ENCODE measurements at places on chromosomes 7 and 10.

GRCh38 chr10:96401036-96401435 is 42.2 kb upstream of the OPALIN start:
- peak; percentile 75 for DNase-seq

DNA sequence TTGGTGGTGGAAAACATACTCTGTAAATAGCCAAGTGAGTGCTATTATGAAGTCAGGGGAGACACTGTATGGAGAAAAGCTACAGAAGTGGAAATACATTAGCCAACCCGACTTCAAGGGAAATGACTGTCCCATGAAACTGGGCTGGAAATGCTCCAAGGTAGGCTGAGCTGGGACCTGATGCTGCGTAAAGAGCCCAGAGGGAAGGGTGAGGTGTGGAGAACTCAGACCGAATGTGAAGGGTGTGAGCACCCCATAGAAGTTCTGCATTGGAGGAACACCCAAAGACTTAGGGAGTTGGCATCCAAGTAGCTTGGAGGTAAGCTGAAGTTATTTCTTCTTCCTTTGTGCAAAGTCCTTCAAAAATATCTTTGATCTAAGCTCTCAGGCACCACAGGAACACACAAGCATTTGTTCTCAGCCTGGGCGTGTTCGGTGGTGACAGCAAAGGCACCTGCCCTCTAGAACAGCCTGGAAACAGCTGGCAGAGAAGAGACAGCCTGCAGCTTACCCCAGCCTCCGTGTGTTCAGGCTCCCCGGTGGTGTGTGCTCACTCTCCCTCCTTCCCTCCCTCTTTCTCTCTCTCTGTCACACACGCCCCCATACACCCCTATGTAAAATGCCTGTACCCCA is 19.1 kb upstream of the GJD4 start:
- DNase-seq, result no peak

- no peak for DNase-seq
Measured at GRCh38 chr7:47149971-47150370, 431.9 kb downstream of the TNS3 start.

GRCh38 chr10:88195841-88196240 is 332.4 kb downstream of the PTEN start:
- DNase-seq, result no peak

GRCh38 chr10:279232-279631 is 144.0 kb downstream of the ZMYND11 start:
- no peak for DNase-seq

DNA sequence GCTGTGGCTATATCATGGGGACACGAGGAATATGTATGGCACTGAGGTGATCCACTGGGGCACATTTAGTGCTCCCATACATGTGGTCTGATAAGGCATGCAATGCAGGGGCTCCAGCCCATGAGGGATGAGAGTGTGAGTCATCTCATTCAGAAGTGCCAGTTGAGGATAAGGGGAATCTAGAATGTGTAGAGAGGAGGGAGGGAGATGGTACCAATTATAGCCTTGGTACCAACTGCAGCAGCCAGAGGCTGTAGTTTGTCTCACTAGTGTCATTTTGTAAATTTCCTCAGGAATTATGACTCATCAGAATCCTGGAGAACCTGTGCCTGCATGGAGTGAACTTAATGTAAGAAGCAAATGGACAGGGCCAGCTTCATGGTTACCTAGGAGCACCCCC is 46.2 kb downstream of the LAMB4 start:
- no peak for DNase-seq

GRCh38 chr7:146655928-146656797 is 539.6 kb downstream of the CNTNAP2 start:
- no peak for DNase-seq

DNA sequence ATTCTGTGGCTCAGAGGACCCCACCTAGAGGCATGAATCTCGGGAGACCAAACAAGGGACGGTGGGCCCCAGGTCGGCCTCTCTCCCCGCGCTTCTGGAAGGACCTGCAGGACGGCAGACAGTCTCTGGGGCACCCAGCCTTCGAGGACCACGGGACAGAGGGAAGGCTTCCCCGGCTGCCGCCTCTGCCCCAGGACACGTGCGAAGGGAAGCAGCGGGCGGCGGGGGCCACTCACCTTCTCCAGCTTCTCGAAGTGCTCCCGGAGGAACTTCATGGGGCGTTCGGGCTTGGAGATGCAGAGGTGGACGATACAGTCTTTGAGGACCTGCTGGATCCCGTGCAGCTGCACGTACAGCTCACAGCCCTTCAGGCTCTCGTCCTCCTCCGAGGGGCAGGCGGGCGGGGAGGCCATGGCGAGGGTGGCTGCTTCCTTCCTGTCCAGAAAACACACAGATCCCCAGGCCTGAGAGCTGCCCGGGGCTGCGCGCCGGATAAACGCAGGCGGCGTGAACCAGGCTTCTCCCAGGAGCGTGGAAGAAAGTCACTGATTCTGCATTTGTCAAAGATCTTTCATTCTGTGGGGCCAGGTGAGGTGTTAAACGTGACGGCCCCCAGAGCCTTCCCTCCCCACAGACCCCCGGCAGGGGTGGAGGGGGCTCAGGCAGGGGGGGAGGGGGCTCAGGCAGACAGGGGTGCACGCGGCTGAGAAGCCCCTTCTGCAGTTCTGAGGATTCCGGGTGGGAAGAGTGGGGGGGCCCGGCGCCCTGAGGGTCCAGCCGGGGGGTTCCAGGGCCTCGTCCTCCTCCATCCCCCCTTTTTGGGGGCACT is 15.2 kb upstream of the DNAAF5 start:
- no peak for DNase-seq

DNA sequence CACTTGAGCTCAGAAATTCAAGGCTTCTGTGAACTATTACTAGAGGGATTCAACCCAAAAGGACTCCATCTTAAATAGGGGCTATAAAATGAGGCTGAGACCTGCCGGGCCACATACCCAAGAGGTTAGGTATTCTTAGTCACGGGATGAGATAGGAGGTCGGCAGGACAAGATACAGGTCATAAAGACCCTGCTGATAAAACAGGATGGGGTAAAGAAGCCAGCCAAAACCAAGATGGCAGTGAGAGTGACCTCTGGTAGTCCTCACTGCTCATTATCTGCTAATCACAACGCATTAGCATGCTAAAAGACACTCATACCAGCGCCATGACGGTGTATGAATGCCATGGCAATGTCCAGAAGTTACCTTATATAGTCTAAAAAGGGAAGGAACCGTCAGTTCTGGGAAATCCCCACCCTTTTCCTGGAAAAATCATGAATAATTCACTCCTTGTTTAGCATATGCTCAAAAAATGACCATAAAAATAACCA is 101.2 kb upstream of the TRIM24 start:
- no peak for DNase-seq
